NCI-H1092 (cell line): ENCODE measurements at places on chromosomes 1 and 21.

GRCh38 chr21:42164064-42164789 is 54.7 kb upstream of the ABCG1 start:
- no peak for DNase-seq

DNA sequence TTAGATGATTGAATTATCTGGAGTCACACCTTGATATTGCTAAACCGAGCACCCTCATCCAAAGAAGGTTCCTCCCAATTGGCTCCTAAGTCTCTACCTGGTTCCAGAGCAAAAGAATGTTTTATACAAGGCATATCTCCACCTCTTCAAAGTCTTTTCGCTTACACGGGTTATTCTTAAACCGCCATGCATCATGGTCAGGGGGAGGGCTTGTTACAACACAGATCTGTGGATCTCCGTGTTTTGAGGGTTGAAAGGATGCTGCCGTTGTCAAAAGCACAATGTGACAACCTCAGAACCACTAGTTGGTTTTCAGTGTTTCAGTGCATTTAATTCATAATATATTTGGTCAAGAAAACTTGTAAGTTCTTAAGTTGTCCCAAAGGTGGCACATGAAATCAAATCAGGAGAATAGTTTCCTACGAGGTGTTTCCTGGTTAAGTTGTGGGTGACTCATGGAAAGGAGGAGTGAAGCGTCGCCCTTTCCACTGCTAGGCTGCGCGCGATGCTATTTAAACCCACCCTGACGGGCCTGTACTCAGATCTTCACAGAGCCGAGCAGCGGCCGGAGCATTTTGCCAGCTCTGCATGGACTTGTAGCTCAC is 1531.6 kb upstream of the TPTE start:
- no peak for DNase-seq

- DNase-seq = no peak
Observed at GRCh38 chr1:3261969-3262579, 192.4 kb upstream of the ARHGEF16 start.

DNA sequence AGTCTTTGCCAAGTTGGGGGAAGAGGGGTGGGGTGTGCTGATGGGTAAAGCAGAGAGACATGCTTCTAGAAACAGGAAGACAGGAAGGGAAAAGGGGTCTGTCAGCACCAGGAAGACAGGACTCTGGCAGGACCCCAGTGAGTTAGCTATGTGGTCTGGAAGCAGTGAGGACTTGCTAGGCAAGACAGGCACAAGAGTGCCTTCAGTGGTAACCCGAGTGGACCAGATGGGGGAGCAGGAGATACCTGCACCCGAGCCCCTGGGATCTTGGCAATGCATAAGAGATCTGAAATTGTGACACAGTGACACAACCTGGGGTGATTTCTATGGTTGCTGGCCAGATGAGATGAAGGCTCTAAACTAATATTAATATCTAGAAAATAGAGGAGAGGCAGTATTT is 7.0 kb downstream of the TLR5 start:
- no peak for DNase-seq

GRCh38 chr1:150567341-150567716 is 12.1 kb downstream of the MCL1 start:
- DNase-seq = no peak

- DNase-seq = no peak
Observed at GRCh38 chr1:39896909-39897685, 4.6 kb downstream of the MYCL start.

DNA sequence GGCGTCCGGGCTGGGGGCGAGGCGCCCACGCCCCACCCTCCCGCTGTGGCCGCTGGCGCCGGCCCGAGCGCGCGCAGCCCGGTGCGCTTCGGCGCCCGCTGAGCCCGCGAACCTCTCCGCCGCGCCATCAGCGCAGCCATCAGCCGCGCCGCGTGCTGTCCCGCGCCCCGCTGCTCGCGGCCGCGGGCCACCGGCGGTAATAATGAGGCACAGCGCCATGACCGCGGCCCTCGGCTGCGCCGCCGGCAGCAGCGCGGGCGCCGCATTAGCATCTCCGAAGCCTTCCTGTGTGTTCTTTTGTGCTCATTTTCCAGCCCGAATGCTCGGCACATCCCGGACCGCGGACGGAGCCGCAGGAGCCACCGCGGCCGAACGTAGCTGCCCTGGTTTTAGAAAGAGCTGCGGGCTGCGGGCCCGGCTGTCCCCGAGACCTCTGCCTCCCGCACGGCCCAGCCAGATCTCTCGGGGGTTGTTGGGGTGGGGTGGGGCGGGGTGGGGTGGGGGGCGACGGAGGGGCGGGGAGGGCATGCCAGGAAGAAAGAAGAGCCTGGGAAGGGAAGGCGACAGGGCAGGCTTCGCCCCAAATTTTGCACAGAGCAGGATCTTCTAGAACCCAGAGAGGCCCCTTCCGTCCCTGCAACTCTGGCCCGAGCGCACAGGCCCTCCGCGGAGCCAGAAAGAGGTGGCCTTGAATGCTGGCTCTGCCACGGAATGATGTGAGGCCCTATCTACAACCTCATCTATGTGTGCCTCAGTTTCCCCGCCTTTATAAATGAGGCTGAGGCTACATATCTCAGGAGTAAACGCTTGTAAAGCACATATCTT is 55.3 kb downstream of the RRAGC start:
- DNase-seq = no peak

DNA sequence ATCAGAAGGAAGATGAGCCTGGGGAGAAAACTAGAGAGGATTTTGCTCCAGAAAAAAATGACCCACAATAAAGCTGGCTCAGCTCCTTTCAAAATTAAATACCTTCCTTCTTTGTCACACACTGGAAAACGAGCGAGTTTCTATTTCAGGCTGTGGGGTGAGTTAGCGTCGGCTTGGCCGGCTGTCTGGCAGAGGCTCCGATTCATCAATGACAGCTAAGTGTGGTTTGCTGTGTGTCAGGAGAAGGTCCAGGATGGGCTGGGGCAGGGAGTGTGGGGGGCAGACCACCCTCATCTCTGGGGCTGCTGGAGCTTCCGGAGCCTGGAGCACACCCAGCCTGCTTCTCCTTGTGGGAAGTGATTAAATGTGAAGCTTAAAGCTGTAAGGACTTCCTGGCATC is 120.2 kb downstream of the ETS2 start:
- DNase-seq = no peak

DNA sequence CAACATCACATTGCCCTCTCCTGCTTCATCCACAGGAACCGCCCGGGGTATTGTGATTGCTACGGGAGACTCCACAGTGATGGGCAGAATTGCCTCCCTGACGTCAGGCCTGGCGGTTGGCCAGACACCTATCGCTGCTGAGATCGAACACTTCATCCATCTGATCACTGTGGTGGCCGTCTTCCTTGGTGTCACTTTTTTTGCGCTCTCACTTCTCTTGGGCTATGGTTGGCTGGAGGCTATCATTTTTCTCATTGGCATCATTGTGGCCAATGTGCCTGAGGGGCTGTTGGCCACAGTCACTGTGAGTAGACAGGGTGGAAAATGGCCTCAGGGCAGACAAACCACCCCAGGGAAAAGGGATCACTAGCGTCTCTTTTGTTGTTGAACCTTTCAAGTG is 12.7 kb downstream of the ATP1A4 start:
- DNase-seq = no peak
